ENCODE measurements at places on chromosomes 13 and 19. TPM values are rescaled to one million over a fixed set of nuclear protein-coding genes. Genes with fewer than 3 reads are reported as not detected.

GRCh38 chr19:1580382-1580781 is 12.3 kb upstream of the MEX3D start:
- H3K27me3 ChIP-seq, result no peaks in the 10 kb centered on the region
- no peak overlapping the region for H3K4me3 ChIP-seq
- DNase-seq, result no peak
- peaks cover 90% of the 10 kb centered on the region for H3K36me3 ChIP-seq

IGFL2 gene
- not detected for total RNA-seq

- no peaks in the 10 kb centered on the region for H3K27me3 ChIP-seq
- H3K27ac ChIP-seq, result no peak overlapping the region
- no peaks in the 10 kb centered on the region for H3K36me3 ChIP-seq
- no peak for DNase-seq
Measured at GRCh38 chr13:26941345-26942174, 181.0 kb upstream of the GPR12 start.

DNA sequence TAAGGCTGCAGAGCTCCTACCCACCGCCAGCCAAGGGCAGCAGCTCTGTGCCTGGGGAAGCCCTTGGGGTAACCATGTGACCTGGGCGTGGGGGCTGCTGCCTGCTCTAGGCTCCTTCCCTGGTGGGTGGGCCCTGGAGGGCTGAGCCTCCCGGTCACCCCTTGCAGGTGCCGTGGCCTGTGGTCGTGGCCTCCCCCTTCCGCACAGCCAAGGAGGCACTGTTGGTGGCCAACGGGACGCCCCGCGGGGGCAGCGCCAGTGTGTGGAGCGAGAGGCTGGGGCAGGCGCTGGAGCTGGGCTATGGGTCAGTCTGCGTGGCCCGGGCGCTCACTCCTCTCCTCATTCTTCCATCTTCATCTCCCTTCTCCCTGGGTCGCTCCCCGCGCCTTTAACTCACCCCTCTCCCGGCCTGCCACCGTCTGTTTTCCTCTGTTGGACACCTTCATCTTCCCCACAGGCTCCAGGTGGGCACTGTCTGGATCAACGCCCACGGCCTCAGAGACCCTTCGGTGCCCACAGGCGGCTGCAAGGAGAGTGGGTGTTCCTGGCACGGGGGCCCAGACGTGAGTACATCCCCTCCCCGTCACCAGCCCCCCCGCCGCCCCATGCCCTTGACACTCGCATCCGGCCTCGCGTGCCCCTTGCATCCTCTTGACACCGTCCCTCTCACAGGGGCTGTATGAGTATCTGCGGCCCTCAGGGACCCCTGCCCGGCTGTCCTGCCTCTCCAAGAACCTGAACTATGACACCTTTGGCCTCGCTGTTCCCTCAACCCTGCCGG is 9.9 kb upstream of the FLT3LG start:
- no peak for DNase-seq
- no peak overlapping the region for H3K4me3 ChIP-seq
- H3K27ac ChIP-seq, result no peak overlapping the region
- H3K27me3 ChIP-seq, result no peaks in the 10 kb centered on the region

SIGLEC12 gene
- total RNA-seq, result 0.22 TPM

DNA sequence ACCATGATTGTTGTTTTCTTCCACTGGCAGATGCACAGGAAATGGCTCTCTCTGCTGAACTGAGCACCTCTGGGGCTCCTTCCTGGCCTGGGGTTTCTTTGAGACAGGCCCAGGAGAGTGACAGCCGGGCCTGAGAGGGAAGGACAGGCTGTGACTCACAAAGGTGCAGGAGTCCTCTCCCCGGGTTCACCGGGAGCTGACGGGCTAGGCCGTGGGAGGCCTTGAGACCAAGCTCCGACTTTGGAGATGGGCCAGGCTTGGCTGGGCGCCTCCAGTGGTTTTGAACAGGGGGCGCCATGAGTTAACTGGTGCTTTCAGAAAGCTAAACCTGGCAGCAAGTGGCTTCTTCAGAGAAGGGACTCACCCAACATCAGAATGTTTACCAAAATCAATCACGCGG is 143.4 kb downstream of the URI1 start:
- H3K36me3 ChIP-seq, result no peaks in the 10 kb centered on the region
- DNase-seq, result no peak
- no peak overlapping the region for H3K27ac ChIP-seq
- no peaks in the 10 kb centered on the region for H3K27me3 ChIP-seq

TRIP10 gene
- 67.6 TPM for total RNA-seq

DNA sequence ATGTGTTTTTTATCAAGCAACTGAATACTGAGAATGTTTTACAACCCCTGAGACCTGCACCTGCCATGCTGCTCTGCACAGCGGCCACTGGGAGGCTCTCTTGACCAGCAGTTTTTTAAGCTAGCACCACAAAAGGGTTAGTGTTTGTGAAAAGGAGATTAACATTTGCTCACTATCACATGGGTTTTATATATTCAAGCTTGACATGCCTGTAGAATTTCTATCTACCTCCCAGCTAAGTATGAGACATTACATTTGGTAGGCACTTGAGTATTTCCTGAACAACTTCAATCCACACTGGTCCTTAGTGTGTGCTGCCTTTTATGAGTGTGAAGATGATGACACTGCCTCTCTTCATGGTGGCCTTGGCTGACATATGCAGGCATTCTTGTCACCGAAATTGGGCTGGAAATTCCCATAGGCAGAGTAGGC is 1238.9 kb downstream of the UQCRFS1 start:
- no peaks in the 10 kb centered on the region for H3K4me1 ChIP-seq
- no peaks in the 10 kb centered on the region for H3K36me3 ChIP-seq
- DNase-seq, result no peak
- no peak overlapping the region for H3K4me3 ChIP-seq
